Dermis lymphatic vessel endothelial cell (primary cell): ENCODE measurements at places on chromosomes 7 and 10. TPM values are rescaled to one million over a fixed set of nuclear protein-coding genes. Genes with fewer than 3 reads are reported as not detected.

Gene LGI1
- not detected in 2 replicates for total RNA-seq

Gene TDRD1
- under 0.01 TPM in 1 of 2 replicates, not detected in the other for total RNA-seq

Gene SLC13A1
- total RNA-seq, result not detected in 2 replicates

Gene IDI2
- total RNA-seq, result not detected in 2 replicates

Gene TSPAN14
- 101 and 102 TPM in 2 replicates for total RNA-seq

Gene PAX4
- total RNA-seq, result not detected in 2 replicates

Gene OR2A1
- total RNA-seq, result under 0.01 TPM in 1 of 2 replicates, not detected in the other

Gene PPP1R17
- not detected in 2 replicates for total RNA-seq

Gene FERD3L
- total RNA-seq, result not detected in 2 replicates

Gene GPR85
- total RNA-seq, result 0.11 and 0.17 TPM in 2 replicates

Gene GPER1
- total RNA-seq, result 0.86 and 0.87 TPM in 2 replicates

Gene KCNIP2
- total RNA-seq, result 0.09 and 0.11 TPM in 2 replicates

Gene TUBB8
- total RNA-seq, result 0.09 and 0.11 TPM in 2 replicates
